Hindlimb muscle (tissue), 1 donor: ENCODE measurements at places on chromosomes 12 and 14.

DNA sequence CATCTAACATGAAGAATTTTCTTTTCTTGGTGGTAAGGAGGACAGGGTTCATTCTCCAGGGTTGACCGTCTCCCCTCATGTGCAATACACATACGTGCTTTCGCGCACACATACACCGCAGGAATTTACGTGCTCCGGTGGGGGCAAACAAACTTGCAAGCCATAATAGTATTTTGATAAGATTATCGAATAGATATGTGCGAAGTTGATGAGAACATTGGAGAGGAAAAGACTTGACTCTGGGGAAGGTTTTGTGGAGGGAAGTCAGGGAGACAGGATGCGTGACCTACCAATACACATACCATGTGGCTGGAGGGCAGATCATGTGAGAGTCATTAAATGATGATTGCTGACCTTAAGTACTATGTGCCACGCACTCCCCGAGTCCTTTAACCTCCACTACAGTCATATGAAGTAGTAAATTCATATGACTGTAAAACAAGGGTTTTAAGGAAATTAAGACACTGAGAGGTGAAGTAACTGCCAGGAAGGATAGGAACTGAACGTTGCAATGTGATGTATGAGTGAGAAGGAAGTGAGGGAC lies 921 bp downstream of the RAD51B start:
- peak; percentile 13 for DNase-seq

GRCh38 chr12:46124132-46124847 lies 133.9 kb upstream of the SCAF11 start:
- DNase-seq: no peak

GRCh38 chr14:85527445-85528035 lies 2.4 kb upstream of the FLRT2 start:
- no peak for DNase-seq

DNA sequence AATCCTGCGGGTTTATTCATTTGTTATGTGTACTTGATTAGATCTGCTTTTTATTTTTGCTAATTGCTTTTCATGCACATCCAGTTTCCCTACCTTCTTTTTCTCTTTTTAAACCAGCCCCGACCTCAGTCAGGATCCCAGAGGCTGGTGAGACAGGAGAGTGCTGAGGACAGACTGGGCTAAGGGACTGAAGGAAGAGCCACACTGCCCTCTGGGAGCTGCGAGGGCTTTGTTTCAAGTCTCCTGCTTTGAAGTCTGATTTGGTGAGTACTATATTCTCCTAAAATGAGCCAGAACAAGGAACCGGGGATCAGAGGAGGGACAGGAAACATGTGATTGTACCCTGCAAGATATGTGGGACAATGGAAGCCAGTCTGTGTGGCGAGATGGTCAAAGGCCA lies 23.9 kb downstream of the PRICKLE1 start:
- DNase-seq: no peak

DNA sequence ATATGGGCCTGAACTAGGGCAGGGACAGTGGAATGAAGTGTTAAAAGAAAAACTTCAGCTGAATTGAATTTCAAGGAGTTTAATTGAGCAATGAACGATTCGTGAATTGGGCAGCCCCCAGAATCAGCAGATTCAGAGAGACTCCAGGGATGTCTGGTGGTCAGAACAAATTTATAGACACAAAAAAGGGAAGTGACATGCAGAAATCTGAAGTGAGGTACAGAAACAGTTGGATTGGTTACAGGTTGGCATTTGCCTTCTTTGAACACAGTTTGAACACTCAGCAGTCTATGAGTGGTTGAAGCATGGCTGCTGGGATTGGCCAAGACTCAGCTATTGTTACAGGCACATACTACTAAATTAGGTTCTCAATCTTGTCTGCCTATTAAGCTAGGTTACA lies 9.7 kb upstream of the TBPL2 start:
- no peak for DNase-seq

DNA sequence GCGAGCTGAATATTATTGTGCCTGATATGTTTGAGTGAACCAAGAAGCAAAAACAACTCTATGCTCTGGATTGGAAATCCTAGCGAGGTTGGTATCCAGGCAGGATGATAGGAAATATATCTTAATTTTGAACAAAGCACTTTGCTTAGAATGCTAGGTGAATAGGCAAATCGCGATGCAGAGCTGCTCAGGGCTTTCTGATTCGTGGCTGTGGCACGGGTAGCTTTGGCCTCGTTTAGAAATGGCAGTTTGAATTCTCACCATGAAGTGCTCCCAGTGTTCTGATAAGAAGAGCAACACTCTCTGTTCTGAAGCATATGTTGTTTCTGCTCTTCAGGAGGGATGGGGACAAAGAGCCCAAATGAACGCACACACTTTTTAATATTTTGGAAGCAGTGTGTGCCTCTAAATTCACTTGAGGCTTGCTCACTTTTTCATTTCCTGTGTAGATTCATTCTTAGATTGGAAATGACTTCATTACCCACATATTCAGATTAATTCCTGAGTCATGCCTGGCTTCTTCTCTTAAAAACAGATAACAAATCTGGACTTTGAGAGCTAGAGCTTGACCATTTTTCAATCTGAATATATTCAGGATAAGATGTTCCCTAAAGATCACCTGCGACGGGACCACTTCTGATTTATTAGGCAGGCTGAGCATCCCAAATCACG lies 200.9 kb downstream of the RPAP3 start:
- no peak for DNase-seq
